Kidney (tissue), 22 donors: ENCODE measurements at places on chromosomes 11 and 22. TPM values are rescaled to one million over a fixed set of nuclear protein-coding genes. Genes with fewer than 3 reads are reported as not detected.

Gene XKR3
- not detected for total RNA-seq

Gene CRYBB3
- total RNA-seq = not detected

DNA sequence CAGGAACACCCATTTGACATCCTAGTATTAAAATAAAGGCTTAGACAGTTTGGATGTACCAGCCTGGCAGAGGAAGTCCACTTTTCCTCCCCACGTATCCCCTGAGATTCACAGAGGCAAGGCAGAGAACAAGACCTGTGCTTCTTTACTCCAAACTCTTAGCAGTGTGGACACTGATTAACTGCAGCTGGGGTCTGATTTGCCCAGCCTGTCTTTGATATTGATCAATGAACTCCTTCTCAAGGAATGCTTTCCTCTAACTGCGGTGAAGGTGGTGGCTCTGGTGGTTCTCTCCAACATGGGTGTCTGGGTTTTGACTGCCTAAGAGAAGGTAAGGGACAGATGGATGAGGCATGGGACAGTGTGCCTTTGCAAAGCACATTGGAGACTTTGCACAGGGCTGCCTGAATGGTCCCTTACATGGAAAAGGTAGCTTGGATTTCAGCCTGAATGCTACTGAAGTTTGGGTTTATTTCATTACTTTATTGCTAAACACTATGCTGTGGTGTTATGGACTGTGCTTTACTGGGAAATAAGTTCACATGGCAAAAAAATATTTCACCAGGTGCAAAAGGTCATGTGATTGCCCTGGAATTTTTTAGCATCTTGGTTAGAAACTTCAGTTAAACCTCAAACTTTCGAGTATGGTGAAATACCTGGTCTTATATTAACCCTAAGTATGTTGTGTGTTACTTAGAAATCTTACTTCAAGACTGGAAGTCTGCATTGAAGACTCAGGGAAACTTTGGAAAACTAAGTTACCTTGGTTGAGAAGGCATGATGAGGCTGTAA is 1.8 kb downstream of the GAS2 start:
- no peaks in the 10 kb centered on the region for H3K36me3 ChIP-seq
- no peak overlapping the region for H3K27ac ChIP-seq

DNA sequence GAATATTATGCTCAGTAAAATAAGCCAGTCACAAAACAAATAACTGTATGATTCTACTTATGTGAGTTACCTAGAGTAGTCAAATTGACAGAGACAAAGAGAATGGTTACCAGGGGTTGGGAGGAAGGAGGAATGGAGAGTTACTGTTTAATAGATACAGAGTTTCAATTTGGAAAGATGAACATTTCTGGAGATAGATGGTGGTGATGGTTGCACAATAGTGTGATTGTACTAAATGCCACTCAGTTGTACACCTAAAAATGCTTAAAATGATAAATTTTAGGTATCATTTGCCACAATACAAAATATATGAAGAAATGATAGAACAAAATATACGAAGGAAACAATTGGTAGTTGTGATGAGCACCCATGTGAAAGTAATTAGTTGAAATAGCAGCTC is 43.4 kb downstream of the PDHX start:
- H3K4me1 ChIP-seq = no peaks in the 10 kb centered on the region
- H3K36me3 ChIP-seq = no peaks in the 10 kb centered on the region
- no peak overlapping the region for H3K27ac ChIP-seq
- no peaks in the 10 kb centered on the region for H3K27me3 ChIP-seq
- no peak overlapping the region for H3K4me3 ChIP-seq
- no peak for DNase-seq

- no peaks in the 10 kb centered on the region for H3K27me3 ChIP-seq
- no peak overlapping the region for H3K4me3 ChIP-seq
- no peak for DNase-seq
- no peak overlapping the region for H3K27ac ChIP-seq
- no peaks in the 10 kb centered on the region for H3K4me1 ChIP-seq
Observed at GRCh38 chr11:8373519-8374432, 110.1 kb upstream of the LMO1 start.

GRCh38 chr11:82523141-82523540 is 210.5 kb downstream of the FAM181B start:
- H3K4me1 ChIP-seq = no peaks in the 10 kb centered on the region
- no peak overlapping the region for H3K4me3 ChIP-seq
- H3K27me3 ChIP-seq = no peaks in the 10 kb centered on the region
- no peak overlapping the region for H3K27ac ChIP-seq

GRCh38 chr11:986270-986951 is 50.1 kb downstream of the MUC6 start:
- peak overlapping the region; percentile 16 for H3K27ac ChIP-seq
- no peak overlapping the region for H3K4me3 ChIP-seq
- no peaks in the 10 kb centered on the region for H3K4me1 ChIP-seq
- peaks cover 53% of the 10 kb centered on the region for H3K36me3 ChIP-seq
- DNase-seq = peak; percentile 79

GRCh38 chr11:93160808-93161207 is 37.0 kb downstream of the SLC36A4 start:
- no peaks in the 10 kb centered on the region for H3K4me1 ChIP-seq
- H3K27ac ChIP-seq = no peak overlapping the region
- no peak overlapping the region for H3K4me3 ChIP-seq
- no peak for DNase-seq

GRCh38 chr11:110447897-110448745 is 18.4 kb downstream of the FDX1 start:
- no peaks in the 10 kb centered on the region for H3K4me1 ChIP-seq
- no peak for DNase-seq
- H3K27me3 ChIP-seq = no peaks in the 10 kb centered on the region
- no peaks in the 10 kb centered on the region for H3K36me3 ChIP-seq
- H3K4me3 ChIP-seq = no peak overlapping the region

DNA sequence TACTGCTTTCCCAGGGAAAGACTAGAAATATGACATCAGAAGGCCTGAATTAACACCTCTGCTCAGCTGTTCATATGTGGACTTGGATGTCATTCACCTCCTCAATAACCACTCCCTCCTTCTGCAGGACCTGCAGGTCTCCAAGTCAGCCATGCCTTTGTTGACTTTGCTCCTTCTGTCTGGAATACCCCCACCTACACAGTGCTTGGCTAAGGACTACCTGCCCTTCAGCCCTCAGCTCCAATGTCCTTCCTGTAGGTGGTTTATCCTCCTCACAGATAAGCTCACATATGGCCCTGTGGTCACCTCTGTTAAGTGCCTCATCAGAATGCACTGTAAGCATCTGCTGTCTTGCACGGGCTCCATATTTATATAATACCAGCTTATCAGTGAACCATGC is 26.4 kb upstream of the FAT3 start:
- H3K27me3 ChIP-seq = no peaks in the 10 kb centered on the region
- no peaks in the 10 kb centered on the region for H3K36me3 ChIP-seq
- DNase-seq = no peak
- H3K27ac ChIP-seq = no peak overlapping the region

Gene AHNAK
- total RNA-seq = 700 TPM

DNA sequence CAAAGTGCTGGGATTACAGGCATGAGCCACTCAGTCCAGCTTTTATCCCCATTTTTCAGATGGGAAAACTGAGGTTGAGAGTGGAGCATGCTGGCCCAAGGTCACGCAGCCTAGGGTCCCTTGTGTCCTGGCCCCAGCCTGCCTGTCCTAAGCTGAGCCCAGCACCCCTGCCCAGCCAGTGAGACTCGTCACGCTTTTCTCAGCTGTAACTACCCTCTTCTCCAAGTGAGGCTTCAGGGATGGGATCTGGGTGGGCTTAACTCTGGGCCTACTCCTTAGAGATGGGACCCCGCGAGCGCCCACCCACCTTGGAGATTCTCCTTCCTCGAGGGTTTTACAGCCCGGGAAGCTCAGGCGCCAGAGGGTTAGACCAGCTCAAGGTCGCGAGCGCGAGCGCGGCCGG is 390 bp upstream of the TMEM151A start:
- H3K4me3 ChIP-seq = no peak overlapping the region
- no peak overlapping the region for H3K27ac ChIP-seq
- H3K36me3 ChIP-seq = no peaks in the 10 kb centered on the region
- H3K4me1 ChIP-seq = peaks cover 17% of the 10 kb centered on the region
- H3K27me3 ChIP-seq = peaks cover 16% of the 10 kb centered on the region
- DNase-seq = no peak

Gene GAS2L1
- total RNA-seq = 27.2 TPM

- no peaks in the 10 kb centered on the region for H3K4me1 ChIP-seq
- H3K27me3 ChIP-seq = no peaks in the 10 kb centered on the region
- H3K4me3 ChIP-seq = no peak overlapping the region
- peak; percentile 68 for DNase-seq
- no peaks in the 10 kb centered on the region for H3K36me3 ChIP-seq
Observed at GRCh38 chr11:78646564-78647185, 72.0 kb upstream of the NARS2 start.

- no peak overlapping the region for H3K4me3 ChIP-seq
- H3K4me1 ChIP-seq = no peaks in the 10 kb centered on the region
- H3K36me3 ChIP-seq = no peaks in the 10 kb centered on the region
- H3K27ac ChIP-seq = no peak overlapping the region
- H3K27me3 ChIP-seq = no peaks in the 10 kb centered on the region
Observed at GRCh38 chr11:47667555-47667954, 25.2 kb upstream of the MTCH2 start.

DNA sequence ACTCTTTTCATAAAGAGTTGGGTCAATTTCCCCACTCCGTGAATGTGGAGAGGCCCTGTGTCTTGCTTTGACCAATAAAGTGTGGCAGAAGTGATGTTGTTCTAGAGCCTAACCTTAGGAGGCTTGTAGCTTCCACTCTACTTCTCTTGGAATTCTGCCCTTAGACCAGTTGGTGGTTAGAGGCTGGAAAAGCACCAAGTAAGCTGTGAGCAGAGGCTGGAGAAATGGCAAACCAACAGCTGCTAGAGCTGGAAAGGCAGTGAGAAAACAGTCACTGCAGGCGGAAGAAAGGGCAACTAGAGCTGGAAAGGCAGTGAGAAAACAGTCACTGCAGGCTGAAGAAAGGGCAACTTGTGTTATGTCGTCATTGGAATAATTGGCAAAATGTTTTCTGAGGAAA is 29.8 kb upstream of the MSANTD2 start:
- H3K27me3 ChIP-seq = no peaks in the 10 kb centered on the region
- no peaks in the 10 kb centered on the region for H3K4me1 ChIP-seq
- H3K27ac ChIP-seq = no peak overlapping the region

GRCh38 chr11:57341250-57341808 is 3.2 kb downstream of the P2RX3 start:
- H3K27me3 ChIP-seq = no peaks in the 10 kb centered on the region
- H3K4me1 ChIP-seq = no peaks in the 10 kb centered on the region
- no peak overlapping the region for H3K4me3 ChIP-seq
- DNase-seq = no peak
- no peaks in the 10 kb centered on the region for H3K36me3 ChIP-seq

GRCh38 chr11:78642979-78643675 is 68.5 kb upstream of the NARS2 start:
- no peak overlapping the region for H3K4me3 ChIP-seq
- no peaks in the 10 kb centered on the region for H3K36me3 ChIP-seq
- no peaks in the 10 kb centered on the region for H3K4me1 ChIP-seq

Gene MS4A15
- total RNA-seq = not detected

Gene VPS11
- 40.8 TPM for total RNA-seq

Gene SLC22A12
- 5.3 TPM for total RNA-seq

- no peaks in the 10 kb centered on the region for H3K4me1 ChIP-seq
- no peak for DNase-seq
- no peak overlapping the region for H3K4me3 ChIP-seq
Observed at GRCh38 chr11:19455731-19456130, 215.0 kb upstream of the E2F8 start.

DNA sequence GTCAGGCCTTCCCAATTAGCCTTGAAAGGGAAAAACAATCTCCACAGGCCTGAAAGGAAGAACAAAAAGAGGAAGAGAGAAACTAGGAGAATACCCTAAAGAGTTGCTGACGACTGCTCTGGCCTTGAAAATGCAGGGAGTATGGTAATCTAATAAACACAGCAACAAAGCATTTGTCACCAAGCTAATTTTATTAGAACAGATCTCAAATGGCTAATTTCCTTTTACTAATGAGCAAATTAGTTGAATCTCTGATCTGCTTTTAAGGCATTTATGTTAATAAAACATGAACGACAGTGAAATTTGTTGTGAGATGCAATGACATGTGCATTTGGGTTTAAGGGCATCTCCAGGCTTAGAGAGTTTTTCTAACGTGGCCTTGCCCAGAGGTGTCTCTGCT is 212.2 kb downstream of the BUD13 start:
- H3K27me3 ChIP-seq = no peaks in the 10 kb centered on the region
- no peak overlapping the region for H3K27ac ChIP-seq
- H3K4me1 ChIP-seq = no peaks in the 10 kb centered on the region
- no peak overlapping the region for H3K4me3 ChIP-seq

Gene BIRC3
- total RNA-seq = 110 TPM

- H3K27ac ChIP-seq = no peak overlapping the region
- no peaks in the 10 kb centered on the region for H3K4me1 ChIP-seq
- H3K4me3 ChIP-seq = no peak overlapping the region
- H3K27me3 ChIP-seq = no peaks in the 10 kb centered on the region
Observed at GRCh38 chr11:104761511-104761910, 136.7 kb downstream of the CASP12 start.

DNA sequence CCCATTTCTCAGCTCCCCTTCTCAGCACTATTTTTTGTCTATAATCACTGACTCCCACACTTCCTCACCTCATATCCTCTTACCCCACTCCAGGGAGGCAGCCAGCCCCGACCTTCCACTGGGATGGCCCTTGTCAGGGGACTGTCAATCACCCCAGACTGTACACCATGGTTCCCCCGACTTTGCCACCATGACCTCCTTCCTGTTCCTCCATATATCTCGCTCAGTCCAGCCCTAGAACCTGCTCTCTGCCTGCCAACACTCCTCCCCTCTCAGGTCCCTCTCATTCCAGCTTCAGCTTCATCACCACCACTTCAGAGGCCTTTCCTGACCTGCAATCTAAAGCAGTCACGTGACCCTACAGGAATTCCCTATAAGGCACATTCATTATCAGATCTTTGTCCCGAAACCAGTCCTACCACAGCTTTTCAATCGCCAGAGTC is 16.5 kb downstream of the PRPF19 start:
- no peaks in the 10 kb centered on the region for H3K4me1 ChIP-seq
- peaks cover 15% of the 10 kb centered on the region for H3K36me3 ChIP-seq
- no peak for DNase-seq
- no peak overlapping the region for H3K4me3 ChIP-seq
- H3K27ac ChIP-seq = no peak overlapping the region

Gene VPREB3
- total RNA-seq = 1.0 TPM

- no peaks in the 10 kb centered on the region for H3K36me3 ChIP-seq
- H3K27ac ChIP-seq = no peak overlapping the region
- no peak overlapping the region for H3K4me3 ChIP-seq
- no peaks in the 10 kb centered on the region for H3K4me1 ChIP-seq
- no peaks in the 10 kb centered on the region for H3K27me3 ChIP-seq
- no peak for DNase-seq
Observed at GRCh38 chr11:35242412-35243242, 103.7 kb downstream of the CD44 start.

Gene RELT
- 8.7 TPM for total RNA-seq

- no peaks in the 10 kb centered on the region for H3K27me3 ChIP-seq
- peak overlapping the region; percentile 66 for H3K4me3 ChIP-seq
- no peaks in the 10 kb centered on the region for H3K4me1 ChIP-seq
- H3K27ac ChIP-seq = peak overlapping the region; percentile 85
- H3K36me3 ChIP-seq = no peaks in the 10 kb centered on the region
- DNase-seq = no peak
Observed at GRCh38 chr11:134466610-134467567, 54.8 kb upstream of the B3GAT1 start.
